SJSA1 (cell line): ENCODE measurements at places on chromosomes 3 and 15. TPM values are rescaled to one million over a fixed set of nuclear protein-coding genes. Genes with fewer than 3 reads are reported as not detected.

The GRK7 gene
- not detected in 2 replicates for total RNA-seq

- no peak for DNase-seq
Observed at GRCh38 chr15:83115831-83116565, 8.6 kb downstream of the TM6SF1 start.

DNA sequence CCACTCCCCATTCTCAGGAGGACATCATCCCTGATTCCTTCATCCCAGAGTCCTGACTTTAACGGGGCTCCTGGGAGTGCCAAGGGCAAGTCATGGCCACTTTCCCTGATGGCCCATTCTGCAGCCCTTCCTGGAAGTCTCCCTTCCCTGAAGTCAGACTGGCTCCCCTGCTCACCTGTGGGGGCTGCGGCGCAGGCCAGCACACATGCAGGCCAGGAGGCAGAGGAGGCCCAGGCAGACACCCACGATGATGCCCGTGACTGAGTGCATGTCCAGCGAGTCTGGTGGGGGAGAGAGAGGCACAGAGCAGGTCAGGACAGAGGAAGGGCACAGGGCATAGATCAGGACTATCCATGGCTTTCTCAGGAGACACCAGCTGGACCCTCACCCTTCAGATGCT is 8.6 kb upstream of the IGDCC3 start:
- DNase-seq = no peak

- no peak for DNase-seq
Observed at GRCh38 chr15:39407116-39407515, 173.8 kb upstream of the THBS1 start.
